Fibroblast of skin of right quadriceps (primary cell): ENCODE measurements at places on chromosomes 4 and X.

GRCh38 chr4:119130365-119131065 is 5.1 kb upstream of the MYOZ2 start:
- no peak for DNase-seq

DNA sequence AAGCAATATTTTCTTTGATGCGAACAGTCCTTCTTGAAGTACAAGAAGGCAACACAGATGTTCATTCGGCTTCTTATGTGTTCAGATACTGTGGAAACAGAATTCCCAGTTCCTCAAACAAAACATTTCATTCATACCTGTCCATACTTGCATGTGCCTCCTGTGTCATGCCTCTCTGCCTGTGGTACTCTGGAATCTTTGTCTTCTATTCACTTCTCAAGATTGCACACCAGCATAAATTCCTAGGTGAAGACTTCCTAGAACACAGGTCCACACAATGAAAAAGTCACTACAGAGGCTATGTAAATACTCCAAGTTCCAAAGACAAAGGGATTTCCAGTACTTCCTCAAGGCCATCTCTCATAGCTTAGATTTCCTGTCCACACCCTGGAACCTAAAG is 367.2 kb downstream of the AFF2 start:
- no peak for DNase-seq

- DNase-seq, result peak; percentile 2
These were observed 287.4 kb downstream of the CHIC1 start for GRCh38 chrX:73850124-73851013.

GRCh38 chr4:168886351-168886750 is 123.7 kb downstream of the CBR4 start:
- DNase-seq, result peak; percentile 81

DNA sequence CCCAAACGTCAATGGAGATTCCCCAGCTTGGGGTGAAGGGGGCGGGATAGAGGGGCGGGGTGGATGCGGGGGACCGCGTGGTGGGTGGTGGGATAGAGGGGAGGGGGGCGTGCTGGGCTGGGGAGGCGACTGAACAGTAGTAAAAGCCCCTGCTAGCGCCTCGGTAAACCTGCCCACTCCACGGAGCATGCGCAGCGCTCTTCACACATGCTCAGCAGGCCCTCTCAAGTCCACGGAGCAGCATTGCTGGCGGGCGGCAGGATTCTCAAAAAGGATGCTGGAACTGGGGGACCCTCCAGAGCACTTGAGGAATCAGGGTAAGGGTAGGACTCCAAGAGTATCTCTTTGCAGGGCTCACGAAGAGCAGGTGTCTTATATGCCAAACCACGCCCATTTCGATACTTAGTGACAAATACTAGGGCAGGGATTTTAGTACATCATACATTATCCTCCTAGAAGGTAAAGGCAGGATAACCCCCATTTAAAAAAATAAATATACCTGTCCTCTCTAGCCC is 378 bp upstream of the RPS6KA6 start:
- DNase-seq, result peak; percentile 53

- peak; percentile 3 for DNase-seq
These were observed 600 bp downstream of the RADX start for GRCh38 chrX:106612393-106612763.

DNA sequence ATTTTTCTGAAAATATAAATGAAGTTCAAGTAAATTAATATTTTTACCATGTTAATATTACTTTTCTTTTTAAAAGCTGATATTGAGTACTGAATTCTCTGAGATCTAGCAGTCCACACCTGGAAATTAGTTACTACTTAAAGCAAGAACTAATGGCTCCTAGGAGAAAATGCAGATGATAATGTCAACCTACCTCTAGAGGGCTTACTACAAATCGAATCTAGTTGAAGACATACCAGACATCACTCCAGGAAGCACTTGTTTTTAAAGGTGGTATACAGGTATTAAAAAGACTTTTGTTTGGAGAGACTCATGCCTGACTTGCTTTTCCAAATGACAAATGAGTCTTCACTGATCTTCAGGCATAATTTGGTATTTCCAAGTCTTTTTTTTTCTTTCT is 516.4 kb upstream of the BOD1L1 start:
- DNase-seq, result no peak

GRCh38 chr4:176432811-176433540 is 113.2 kb downstream of the SPCS3 start:
- DNase-seq, result no peak

GRCh38 chr4:105509714-105510113 is 35.9 kb upstream of the PPA2 start:
- DNase-seq, result no peak

- DNase-seq, result peak; percentile 56
These were observed 18.7 kb upstream of the CXCL13 start for GRCh38 chr4:77586951-77587383.

DNA sequence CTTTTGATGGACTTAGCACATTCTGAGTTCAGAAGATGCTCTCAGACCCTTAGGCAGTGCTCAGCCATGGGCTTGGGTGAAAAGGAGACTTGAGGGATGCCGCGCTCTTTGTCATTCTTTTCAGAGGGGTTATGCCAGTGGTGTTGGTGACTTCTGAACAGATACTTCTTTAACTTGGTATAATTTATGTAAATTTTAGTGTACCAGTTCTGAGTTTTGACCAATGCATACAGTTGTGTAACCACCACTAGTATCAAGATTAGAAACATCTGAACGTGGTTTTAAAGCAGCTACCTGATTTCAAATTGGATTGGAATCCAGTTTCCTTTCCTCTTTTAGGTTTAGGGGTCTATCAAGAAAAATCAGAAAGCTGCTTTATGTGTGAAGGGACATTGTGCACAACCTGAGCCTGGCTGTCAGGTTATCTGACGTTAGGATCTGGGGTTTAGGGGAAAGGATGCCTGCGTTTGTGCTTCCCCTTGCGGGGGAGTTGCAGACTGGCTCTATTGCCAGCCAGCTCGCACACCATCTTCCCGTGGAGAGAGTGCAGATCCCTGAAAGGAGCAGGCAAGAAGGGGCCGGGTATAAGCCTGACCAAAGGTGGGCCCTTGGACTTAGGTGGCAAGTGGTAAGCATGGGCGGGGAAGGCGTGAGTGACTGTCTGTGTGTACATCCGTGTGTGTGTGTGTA is 19.0 kb downstream of the SMS start:
- no peak for DNase-seq

DNA sequence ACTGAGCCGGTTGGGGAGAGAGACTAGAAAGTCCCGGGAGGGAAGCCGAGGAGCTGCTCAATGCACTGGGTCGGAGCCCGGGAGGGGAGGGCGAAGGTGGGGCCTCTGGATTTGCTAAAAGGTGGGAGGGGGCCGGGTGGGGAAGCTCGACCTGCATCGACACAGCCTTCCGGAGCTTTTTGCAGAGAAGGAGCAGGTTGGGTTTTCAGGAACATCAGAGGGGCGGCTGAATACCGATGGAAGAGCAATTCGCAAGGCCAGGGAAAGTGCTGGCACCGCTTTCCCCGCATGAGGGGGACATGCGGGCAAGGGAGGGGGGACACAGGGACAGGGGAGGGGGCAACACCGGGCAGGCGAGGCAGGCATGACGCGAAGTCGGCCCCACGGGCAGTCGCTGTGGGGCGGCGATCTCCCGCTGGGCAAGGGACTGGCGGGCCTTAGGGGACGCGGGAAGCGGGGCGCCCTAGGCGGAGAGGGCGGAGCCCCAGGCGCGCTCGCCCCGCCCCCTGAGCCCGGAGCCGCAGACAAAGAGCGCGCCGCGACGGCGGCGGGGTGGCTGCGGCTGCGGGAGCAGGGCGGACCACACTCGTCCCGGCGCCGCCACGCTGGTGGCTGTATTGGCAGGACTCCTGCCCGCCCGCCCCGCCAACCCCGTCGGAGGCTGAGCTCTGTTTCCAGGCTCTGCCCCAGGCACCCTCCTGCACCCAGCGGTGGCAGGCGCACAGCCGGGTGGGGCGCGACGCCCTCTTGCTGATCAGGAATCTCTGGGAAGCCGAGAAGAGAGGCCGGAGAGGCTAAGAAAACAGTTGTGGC is 11.6 kb downstream of the PDZD4 start:
- peak; percentile 14 for DNase-seq

- no peak for DNase-seq
These were observed 204.1 kb upstream of the DMD start for GRCh38 chrX:33415459-33415858.

GRCh38 chr4:14671146-14671545 is 331.1 kb upstream of the CPEB2 start:
- DNase-seq, result no peak

GRCh38 chr4:7191546-7192251 is 639 bp upstream of the SORCS2 start:
- no peak for DNase-seq

DNA sequence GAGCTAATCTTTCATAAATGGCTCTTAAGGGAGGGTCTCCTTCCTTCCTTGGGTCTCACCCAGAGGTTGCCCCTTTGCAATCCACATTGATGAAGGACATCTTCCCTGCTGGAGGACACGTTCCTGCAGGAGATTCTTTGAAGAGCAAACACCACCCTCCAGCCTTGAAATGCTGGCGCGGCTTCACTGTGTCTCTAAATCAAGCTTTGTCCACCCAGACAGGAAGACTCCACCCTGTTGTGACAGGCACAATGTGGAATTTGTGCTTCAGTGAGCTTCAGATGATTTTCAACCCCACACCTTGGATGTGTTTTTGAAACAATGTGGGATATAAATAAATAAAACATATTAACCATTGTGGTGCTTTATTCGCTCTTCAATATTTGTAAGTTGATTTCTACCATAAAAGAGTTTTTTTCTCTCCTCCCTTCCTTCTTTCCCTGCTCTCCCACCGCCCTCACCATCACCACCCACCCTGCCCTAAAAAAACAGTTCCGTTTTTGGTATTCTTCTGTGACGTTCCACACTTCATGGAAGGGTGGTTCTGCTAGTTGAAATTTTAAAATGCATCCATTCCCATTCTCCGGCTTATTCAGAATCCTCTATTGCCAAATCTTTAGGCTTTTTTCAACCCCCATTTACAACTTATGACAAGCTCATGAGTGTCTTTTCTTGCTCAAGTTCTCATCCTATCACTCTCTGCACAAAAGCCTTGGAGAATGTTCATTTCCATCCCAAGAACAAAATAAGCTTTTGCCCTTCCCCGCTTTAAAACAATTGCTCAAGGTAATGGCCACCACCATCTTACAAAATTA is 264.3 kb downstream of the RAPGEF2 start:
- peak; percentile 22 for DNase-seq

GRCh38 chr4:147842573-147842972 is 110.7 kb downstream of the ARHGAP10 start:
- peak; percentile 48 for DNase-seq

- DNase-seq, result no peak
These were observed 600.0 kb downstream of the BCOR start for GRCh38 chrX:39497702-39498265.

DNA sequence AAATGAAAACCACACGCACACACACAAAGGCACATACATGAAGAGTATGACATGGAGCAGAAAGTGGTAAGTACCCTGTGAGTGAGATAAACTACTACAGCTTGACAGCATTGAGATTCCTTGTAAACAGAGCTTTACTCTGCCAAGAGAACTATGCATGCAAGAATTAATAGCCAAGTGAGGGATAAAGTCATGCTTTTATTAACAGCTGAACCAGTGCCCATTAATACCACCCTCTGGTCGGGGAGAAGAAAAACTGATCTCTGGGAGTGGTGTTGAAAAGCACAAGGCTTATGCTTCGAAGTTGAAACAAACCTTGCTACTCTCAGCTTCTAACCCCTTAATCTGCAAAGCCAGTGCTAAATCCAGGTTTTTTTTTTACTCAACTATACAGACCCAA is 95.9 kb upstream of the C1QTNF7 start:
- DNase-seq, result no peak

DNA sequence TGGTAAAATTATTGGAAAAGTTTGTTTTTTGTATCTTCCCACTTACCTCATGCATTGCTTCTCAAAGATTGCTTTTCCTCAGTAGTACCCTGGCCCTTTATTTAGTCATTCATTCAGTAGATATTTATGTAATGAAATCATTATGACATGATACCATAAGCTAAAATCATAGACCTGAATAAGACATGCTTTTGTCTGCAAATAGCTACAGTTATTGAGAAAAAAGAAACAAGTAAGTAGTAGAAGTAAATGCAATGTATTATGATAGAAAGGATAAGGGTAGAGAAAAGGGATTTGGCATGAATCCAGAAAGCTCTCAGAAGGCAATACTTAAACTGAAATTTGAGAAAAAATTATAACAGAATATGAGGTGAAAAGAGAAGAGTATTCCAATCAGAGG is 352.5 kb downstream of the GPM6A start:
- DNase-seq, result peak; percentile 3

- no peak for DNase-seq
These were observed 173.7 kb downstream of the RPA4 start for GRCh38 chrX:97057349-97057909.

GRCh38 chr4:158769175-158769921 is 522 bp downstream of the FNIP2 start:
- DNase-seq, result peak; percentile 28

GRCh38 chr4:108029016-108029720 is 39.5 kb downstream of the HADH start:
- no peak for DNase-seq
